ENCODE measurements at places on chromosomes 1 and 21.

- DNase-seq = no peak
These were observed 29.8 kb upstream of the LRRC38 start for GRCh38 chr1:13543451-13544220.

DNA sequence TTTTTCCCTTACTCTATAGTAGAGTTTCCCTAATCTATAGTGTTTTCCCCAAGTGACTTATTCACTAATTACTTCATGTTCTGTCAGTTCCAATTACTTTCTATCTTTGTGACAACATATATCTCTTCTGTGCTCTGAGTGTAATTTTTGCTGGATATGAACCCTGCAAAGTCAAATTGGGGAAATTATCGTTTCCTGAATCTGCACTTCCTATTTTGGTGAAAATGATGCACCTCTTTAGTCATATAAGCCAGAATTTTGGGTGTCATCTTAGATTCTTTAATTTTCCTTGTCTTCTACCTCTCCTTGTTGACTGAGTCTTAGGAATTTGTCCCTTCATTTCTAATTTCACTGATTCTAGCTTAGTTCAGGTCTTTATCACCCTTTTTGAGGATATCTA lies 33.4 kb upstream of the PRKACB start:
- DNase-seq = no peak

DNA sequence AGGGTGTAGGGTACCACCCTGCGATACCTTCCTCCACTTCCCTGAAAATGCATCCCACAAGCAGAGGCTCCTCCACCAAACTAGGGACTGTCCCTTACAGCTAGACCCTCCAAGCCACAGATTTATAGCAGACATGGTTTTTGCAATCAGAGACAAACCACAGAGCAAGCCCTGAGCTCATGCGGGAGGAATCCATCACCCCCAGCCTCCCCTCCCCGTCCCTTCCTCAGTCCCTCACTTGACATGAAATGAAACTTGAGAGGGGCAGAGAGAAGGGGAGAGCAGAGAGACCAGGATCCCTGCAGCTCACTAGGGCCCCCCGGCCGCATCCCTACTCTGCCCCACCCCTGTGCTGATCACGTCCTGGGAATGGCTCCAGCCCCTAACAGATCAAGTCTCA lies 94.9 kb downstream of the MRPL37 start:
- DNase-seq = no peak

GRCh38 chr1:212678456-212679410 lies 20.9 kb downstream of the BATF3 start:
- DNase-seq = no peak

DNA sequence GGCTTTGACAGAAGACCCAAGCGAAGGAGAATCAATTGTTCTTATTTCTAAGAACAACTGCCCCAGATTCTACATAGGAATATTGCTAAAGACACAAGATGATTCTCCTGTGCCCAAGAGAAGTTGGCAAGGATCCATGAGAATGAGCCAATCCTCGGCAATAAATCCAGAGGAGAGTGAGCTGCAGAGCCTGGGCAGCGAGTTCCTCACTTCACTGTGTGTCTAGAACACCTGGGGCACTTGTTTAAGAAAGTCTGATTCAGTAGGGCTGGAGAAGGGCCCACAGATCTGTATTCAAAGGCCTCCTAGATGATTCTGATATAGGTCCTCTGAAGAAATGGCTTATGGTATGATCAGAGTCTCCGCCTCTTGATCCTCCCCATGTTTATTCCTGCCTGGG lies 31.8 kb downstream of the GADD45A start:
- peak; percentile 49 for DNase-seq

All from NCI-H1105 treated with DMSO at 0.1 percent for 48 hours (cell line).